Activated CD4-positive, alpha-beta memory T cell treated with anti-CD3 and anti-CD28 coated beads for 36 hours (primary cell): ENCODE measurements at places on chromosomes 5 and 9. TPM values are rescaled to one million over a fixed set of nuclear protein-coding genes. Genes with fewer than 3 reads are reported as not detected.

- H3K4me1 ChIP-seq = peaks cover 22% of the 10 kb centered on the region
- H3K4me3 ChIP-seq = no peak overlapping the region
- no peaks in the 10 kb centered on the region for H3K36me3 ChIP-seq
- peaks cover 40% of the 10 kb centered on the region for H3K27me3 ChIP-seq
Observed at GRCh38 chr5:72170101-72170500, 62.8 kb downstream of the MAP1B start.

- DNase-seq = no peak
- H3K4me1 ChIP-seq = no peaks in the 10 kb centered on the region
- H3K27me3 ChIP-seq = peaks cover 3% of the 10 kb centered on the region
- no peak overlapping the region for H3K4me3 ChIP-seq
- no peak overlapping the region for H3K27ac ChIP-seq
- H3K36me3 ChIP-seq = no peaks in the 10 kb centered on the region
Observed at GRCh38 chr5:74371621-74372020, 268.9 kb downstream of the ENC1 start.

- no peak overlapping the region for H3K4me3 ChIP-seq
- no peak for DNase-seq
- H3K27ac ChIP-seq = no peak overlapping the region
- H3K36me3 ChIP-seq = no peaks in the 10 kb centered on the region
Observed at GRCh38 chr5:93336330-93337110, 244.5 kb downstream of the NR2F1-AS1 start.

SPINK6 gene
- total RNA-seq = not detected

PDLIM4 gene
- total RNA-seq = not detected
